ENCODE measurements at places on chromosomes 13 and 19. TPM values are rescaled to one million over a fixed set of nuclear protein-coding genes. Genes with fewer than 3 reads are reported as not detected.

The ZNF540 gene
- 6.1 TPM for total RNA-seq

The ADGRE1 gene
- 1.8 TPM for total RNA-seq

The ERICH6B gene
- not detected for total RNA-seq

The PPP5C gene
- total RNA-seq, result 50.0 TPM

The CBARP gene
- 1.0 TPM for total RNA-seq

The KLK4 gene
- not detected for total RNA-seq

The CDX2 gene
- not detected for total RNA-seq

The C19orf81 gene
- 3.9 TPM for total RNA-seq

The ZNF613 gene
- 5.8 TPM for total RNA-seq

The EBI3 gene
- total RNA-seq, result 2.0 TPM

The ZNF599 gene
- 4.8 TPM for total RNA-seq

Measured in upper lobe of right lung (tissue), 1 donor.